ENCODE measurements at places on chromosomes 2 and 18. TPM values are rescaled to one million over a fixed set of nuclear protein-coding genes. Genes with fewer than 3 reads are reported as not detected.

Gene ANKRD53
- 1.0 TPM for polyA plus RNA-seq

Gene ATP6V1B1
- polyA plus RNA-seq = 0.13 TPM

Gene ALPG
- polyA plus RNA-seq = not detected

Gene IL1F10
- 0.18 TPM for polyA plus RNA-seq

Gene TTC39C
- 8.5 TPM for polyA plus RNA-seq

Gene CLEC4F
- 0.14 TPM for polyA plus RNA-seq

Gene LYG2
- not detected for polyA plus RNA-seq

Gene ANKRD39
- polyA plus RNA-seq = 11.9 TPM

Gene DNAH7
- 0.09 TPM for polyA plus RNA-seq

Gene ENOSF1
- polyA plus RNA-seq = 75.1 TPM

Gene PCGF1
- 16.1 TPM for polyA plus RNA-seq

Gene CIAO1
- polyA plus RNA-seq = 38.7 TPM

Gene COL5A2
- 6.7 TPM for polyA plus RNA-seq

Gene CHRNG
- not detected for polyA plus RNA-seq

Gene ASIC4
- polyA plus RNA-seq = 0.01 TPM

Gene COLEC12
- 1.2 TPM for polyA plus RNA-seq

Gene CD207
- polyA plus RNA-seq = 10.2 TPM

Gene CBLN2
- polyA plus RNA-seq = not detected

Gene CDCA7
- 20.0 TPM for polyA plus RNA-seq

Gene ABHD1
- 0.08 TPM for polyA plus RNA-seq

Gene SERPINB3
- 167 TPM for polyA plus RNA-seq

Gene STPG4
- polyA plus RNA-seq = not detected

Gene MERTK
- polyA plus RNA-seq = 2.5 TPM

Gene HOXD12
- not detected for polyA plus RNA-seq

Gene SNRNP27
- polyA plus RNA-seq = 24.4 TPM

Gene EN1
- not detected for polyA plus RNA-seq

Gene ALPP
- not detected for polyA plus RNA-seq

Gene CLIP4
- 16.8 TPM for polyA plus RNA-seq

Gene RIOK3
- polyA plus RNA-seq = 147 TPM

Gene HOXD11
- not detected for polyA plus RNA-seq

Gene LRRC30
- polyA plus RNA-seq = not detected

Gene ACVR2A
- polyA plus RNA-seq = 6.2 TPM

Gene REEP1
- polyA plus RNA-seq = 2.9 TPM

Gene IL36RN
- polyA plus RNA-seq = 25.9 TPM

Gene CROCC2
- 0.12 TPM for polyA plus RNA-seq

Gene XIRP2
- polyA plus RNA-seq = 0.13 TPM

Gene MAP2
- polyA plus RNA-seq = 4.4 TPM

Gene SGO2
- polyA plus RNA-seq = 2.5 TPM

Gene TTR
- 0.13 TPM for polyA plus RNA-seq

Gene AFTPH
- 29.2 TPM for polyA plus RNA-seq

Gene CAVIN2
- polyA plus RNA-seq = 6.5 TPM

Gene NXPH2
- polyA plus RNA-seq = not detected

Gene NETO1
- not detected for polyA plus RNA-seq

Gene KLF7
- 3.0 TPM for polyA plus RNA-seq

Gene SERPINB11
- 6.4 TPM for polyA plus RNA-seq

Gene MAB21L4
- 181 TPM for polyA plus RNA-seq

Gene IL36B
- polyA plus RNA-seq = 8.8 TPM

Gene SH3BP4
- 4.4 TPM for polyA plus RNA-seq

Gene FKBP7
- polyA plus RNA-seq = 2.8 TPM

Gene UGT1A10
- polyA plus RNA-seq = 10.8 TPM

Gene ITGAV
- 9.8 TPM for polyA plus RNA-seq

Measured in esophagus (tissue), 2 donors.